Activated CD4-positive, alpha-beta T cell treated with anti-CD3 and anti-CD28 coated beads for 1 hour (primary cell): ENCODE measurements at places on chromosomes 3 and 15.

- no peak for DNase-seq
Observed at GRCh38 chr3:106447723-106448301, 579.0 kb upstream of the CBLB start.

DNA sequence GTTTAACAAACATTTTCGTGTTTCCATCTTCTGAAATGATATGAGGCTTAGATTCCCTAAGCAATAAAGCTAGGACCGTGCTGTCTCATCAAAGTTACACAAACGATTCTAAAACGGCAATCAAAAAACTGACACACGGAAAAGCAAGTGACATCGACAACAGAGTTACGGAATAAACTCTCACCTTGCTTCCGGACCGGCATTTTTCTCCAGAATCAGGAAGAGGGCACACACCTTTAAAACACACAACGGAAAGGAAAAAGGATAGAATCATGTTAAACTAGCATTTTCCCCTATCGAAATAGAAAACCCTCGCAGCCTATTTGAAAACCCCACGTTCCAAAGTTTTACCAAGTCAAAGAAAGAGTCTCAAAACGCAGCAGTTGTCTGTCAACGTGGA lies 1.4 kb downstream of the DLG1 start:
- DNase-seq: no peak

GRCh38 chr15:58419803-58420524 lies 11.8 kb upstream of the LIPC start:
- DNase-seq: no peak

DNA sequence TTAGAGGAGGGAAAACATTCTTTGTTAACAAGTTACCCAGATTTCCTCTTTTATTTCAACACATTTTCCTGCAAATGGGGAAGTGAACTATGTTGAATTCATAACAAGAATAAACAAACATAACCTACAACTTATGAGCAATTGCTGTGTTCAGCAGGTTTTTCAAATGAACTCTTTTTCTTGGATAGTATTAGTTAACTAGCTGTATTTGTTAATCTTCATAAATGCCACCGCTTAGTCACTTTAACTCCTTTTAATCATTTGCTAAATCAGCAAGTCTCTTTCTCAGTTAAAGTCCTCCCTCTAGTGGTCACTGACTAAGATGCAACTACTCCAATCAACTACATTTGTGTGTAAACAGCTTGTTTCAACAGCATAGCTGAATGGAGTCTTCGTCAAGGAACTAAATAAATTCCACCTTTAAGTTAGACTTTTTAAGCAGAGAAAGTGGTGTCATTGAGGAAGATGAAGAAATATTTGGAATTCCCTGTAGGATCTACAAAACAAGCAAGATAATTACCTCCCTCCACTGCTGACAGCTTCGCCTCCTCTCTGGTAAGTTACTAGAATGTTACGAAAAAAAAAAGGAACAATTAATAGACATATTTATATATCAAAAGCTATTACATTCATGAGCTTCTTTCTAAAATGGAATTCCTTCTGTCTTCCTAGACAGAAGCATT lies 1122.0 kb downstream of the ROBO1 start:
- DNase-seq: no peak

DNA sequence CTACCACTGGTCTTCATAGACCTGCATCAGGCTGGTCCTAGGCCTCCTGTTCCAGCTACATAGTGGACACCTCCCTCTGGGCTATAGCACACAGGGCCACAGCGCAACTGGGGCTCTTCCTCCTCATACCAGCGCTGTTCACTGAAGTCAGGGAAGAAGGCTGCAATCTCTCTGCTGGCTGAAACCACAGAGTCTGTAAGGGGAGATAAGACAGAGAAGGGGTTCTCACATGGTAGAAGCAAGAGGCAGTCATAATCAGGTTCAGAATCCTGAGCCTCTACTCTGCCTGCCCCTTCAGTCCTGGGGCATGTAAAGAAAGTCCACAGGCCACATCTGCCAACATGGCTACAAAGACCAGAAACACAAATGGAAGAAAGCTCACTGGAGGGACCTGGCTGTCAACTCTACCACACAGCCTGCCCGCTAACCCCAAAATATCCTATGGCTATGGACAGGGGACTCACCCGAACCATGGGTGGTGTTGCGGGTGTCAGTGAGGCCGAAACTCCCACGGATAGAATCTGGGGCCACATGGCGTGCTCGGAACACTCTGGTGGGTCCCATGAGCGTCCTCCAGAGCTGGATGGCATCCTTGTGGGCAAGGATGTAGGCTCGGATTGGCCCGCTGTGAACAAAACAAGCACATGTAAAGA lies 38.7 kb downstream of the SPINK8 start:
- no peak for DNase-seq
